T-helper 2 cell treated with Interferon-gamma antibody and Interleukin-4, amounts not matched to agents 5 μg/mL and 100 μg/mL, for 36 hours (primary cell): ENCODE measurements at places on chromosomes 7 and 10.

GRCh38 chr7:104553074-104553473 is 224.7 kb downstream of the LHFPL3 start:
- DNase-seq, result no peak

- DNase-seq, result no peak
Measured at GRCh38 chr10:30675791-30676718, 46.5 kb upstream of the LYZL2 start.

DNA sequence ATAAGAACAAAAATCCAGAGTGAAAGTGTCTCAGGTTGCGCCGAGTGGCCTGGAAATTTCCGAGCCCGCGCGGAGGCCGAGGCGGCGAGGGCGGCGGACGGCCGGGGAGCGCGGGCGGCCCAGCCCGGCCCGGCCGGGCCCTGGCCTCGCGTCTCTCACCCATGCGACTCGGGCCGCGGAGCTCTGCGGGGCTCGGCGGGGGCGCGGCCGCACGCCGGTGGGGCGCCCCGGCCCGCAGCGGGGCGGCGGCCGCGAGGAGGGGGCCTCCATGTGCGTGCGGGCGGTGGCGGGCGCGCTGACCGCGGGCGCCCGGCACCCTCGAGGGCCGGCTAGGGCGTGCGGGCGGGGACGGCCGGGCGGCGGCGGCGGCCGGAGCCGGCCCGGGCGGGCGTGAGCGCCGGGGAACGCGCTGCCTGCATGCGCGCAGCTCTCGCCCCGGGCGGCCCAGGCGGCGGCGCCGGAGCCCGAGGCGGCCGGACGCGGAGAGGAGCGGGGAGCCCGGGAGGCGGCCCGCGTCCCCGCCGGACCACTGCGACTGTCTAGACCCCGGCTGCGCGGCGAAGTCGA is 302 bp upstream of the EN2 start:
- DNase-seq, result no peak

DNA sequence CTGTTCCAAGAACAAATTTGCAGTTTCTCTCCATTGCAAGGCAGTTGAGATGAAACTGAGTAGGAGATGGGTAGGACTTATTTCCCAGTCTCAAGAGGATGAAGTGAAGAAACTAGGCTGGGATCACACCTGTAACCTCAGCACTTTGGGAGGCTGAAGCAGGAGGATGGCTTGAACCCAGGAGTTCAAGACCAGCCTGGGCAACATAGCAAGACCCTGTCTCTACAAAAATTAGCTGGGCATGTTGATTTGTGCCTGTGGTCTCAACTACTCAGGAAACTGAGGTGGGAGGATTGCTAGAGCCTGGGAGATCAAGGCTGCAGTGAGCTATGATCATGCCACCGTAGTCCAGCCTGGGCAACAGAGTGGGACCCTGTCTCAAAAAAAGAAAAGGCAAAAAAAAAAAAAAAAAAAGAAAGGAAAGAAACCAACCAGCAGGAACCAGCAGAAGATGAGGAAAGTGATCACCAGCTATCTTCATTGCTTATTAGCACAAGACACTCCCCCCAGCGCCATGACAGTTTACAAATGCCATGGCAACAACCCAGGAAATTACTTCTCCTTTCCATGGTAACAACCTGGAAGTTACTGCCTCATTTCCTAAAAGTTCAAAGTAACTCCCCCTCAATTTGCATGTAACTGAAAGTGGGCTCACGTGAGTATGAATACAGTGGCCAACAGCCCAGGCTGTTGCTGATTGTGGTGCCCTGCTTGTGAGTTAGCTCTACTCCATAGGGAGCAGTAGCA is 18.3 kb upstream of the ST8SIA6 start:
- no peak for DNase-seq

DNA sequence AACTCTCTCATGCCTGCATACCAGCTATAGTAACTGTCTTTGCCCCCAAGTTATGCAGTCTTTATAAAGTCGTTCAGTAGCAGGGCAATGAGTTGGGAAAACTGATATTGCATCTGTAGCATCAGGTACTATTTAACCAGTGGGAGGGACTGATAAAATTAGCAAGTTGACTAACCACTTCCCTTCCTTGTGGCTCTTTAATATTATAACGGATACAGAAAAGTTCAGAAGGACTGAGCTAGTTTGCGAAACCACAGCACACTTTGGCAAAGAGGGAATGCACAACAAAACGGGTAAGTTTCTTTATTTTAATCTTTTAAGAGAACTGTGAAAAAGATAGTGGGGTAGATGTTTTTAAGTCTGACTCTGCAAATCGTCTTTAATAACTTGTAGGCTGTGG is 205.3 kb upstream of the HDAC9 start:
- no peak for DNase-seq

GRCh38 chr7:101999393-101999792 is 182.0 kb downstream of the CUX1 start:
- DNase-seq, result no peak

DNA sequence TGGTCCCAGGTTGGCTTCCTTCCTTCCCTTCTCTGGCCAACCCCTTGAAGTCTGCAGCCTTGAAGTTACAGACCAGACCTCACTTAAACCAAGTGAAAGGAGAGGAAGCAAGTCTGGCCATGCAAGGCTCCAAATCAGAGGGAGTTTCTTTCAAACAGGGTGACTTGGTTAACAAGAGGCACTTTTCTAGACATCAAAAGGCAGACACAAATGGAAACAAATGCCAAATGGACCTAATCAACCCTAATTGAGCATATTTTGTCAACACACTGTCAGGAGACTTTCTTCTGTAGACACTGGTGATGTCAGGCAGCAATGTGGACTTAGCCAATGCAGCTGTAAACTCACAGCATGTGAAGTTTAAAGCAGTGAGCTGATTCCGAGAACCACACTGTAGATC is 282.7 kb upstream of the FZD8 start:
- DNase-seq, result no peak

- no peak for DNase-seq
Measured at GRCh38 chr10:13234172-13234571, at the start of gene UCMA. Gene UCMA, minus strand, starts transcription at chr10:13234374. Its CDS starts 116 bp downstream, at chr10:13234258.

GRCh38 chr10:43903451-43903850 is 254.8 kb upstream of the ZNF32 start:
- DNase-seq, result no peak

DNA sequence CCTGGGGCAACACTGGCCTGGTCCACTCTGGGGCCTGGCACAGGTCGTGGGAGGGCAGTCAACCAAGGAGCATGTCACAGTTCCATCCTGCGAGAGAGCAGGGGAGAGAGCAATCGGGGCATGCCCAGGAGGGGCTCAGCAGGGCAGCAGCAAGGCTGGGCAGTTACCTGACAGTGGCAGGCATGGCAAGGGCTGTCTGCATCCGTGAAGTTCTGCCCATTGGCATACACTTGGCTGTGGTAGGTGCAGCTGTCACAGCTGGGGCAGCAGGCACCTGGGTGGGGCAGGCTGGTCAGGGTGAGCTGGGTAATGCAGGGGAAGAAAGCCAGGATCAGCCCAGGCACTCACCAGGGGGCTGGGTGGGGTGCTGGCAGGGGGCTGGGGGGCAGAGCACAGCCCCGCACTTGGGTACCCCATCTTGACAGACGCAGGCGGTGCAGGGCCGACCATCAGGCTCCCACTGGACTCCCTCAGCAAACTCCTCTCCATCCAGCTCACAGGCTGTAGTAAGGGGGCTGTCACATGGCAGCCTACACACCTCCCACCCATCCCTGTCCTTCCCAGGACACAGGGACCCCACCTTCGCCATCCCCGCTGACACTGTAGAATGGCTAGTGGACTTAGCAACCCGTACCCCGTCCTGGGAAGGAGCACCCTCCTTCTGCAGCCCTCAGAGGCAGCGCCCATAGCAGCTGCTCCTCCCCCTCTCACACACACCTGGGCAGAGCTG is 17.8 kb downstream of the KCP start:
- no peak for DNase-seq

- no peak for DNase-seq
Measured at GRCh38 chr10:26650406-26650805, 47.1 kb upstream of the PDSS1 start.

- no peak for DNase-seq
Measured at GRCh38 chr7:90180011-90180585, 25.8 kb downstream of the STEAP1 start.

DNA sequence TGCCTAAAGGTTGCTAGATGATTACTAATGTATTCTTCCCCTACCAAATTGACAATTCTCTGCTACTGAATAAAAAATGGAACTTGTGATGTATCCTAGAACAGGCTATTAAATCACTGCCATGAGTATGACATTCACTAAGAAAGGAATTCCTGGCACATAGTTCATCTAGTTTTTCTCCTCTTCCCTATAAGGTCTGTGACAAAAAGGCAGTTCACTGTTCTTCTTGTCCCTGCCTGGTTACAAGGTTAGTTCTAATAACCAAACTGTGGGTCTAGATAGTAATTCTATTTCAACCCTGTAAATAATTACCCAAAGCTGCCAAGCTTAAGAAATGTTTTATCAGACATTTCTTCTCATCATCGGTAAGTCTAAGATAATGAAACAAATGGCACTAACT is 245.6 kb downstream of the BICC1 start:
- DNase-seq, result no peak

DNA sequence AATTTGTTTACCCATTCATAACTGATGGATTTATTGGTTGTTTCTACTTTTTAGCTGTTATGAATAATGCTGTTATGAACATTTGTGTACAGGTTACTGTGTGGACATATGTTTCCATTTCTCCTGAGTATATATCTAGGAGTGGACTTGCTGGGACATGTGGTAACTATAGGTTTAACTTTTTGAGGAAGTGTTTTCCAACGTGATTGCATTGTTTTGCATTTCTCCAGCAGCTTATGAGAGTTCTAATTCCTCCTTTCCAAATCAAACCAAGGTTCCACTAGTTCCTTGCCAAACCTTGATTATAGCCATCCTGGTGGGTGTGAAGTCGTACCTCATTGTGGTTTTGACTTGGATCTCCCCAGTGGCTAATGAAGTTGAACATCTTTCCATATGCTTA is 2.6 kb upstream of the PRF1 start:
- DNase-seq, result no peak

DNA sequence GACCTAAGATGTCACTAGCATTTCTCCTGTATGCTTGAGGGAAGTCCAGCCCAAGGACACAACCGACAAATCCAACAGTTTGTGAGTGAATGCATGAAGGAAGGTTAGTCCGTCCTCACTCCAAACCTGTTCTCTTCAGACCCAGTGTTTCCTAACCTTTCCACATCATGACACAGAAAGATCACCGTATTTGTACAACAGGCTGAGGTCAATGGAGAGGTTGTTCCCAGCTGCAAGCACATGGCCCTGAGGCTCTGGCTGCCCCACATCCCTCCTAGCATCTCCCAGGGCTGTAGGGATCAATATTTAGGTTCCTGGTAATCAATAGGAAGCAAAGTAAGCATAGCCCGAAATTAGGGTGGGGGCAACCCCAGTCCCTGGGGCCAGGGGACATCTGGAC is 227.9 kb downstream of the PLXNA4 start:
- no peak for DNase-seq

- DNase-seq, result peak; percentile 52
Measured at GRCh38 chr10:119250641-119251314, 43.4 kb downstream of the GRK5 start.

- DNase-seq, result no peak
Measured at GRCh38 chr7:118285358-118285757, 60.9 kb downstream of the ANKRD7 start.

DNA sequence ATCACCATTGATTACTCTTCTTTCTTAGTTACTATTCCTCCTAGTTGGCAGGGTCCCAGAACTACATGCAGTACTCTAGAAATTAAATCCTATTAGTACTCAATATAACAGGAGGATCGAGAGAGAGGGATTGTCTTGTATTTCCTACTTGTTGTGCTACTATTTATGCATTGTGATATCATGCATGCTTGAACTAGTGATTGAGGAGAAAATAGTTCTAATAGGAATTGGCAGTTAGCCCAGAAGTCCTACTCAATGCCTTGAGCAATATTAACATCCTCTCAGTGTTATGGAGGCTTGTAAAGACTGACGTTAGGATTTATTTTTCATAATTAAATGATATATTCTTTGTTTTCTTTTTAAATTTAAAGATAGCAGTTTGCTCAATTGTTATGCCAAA is 67.4 kb downstream of the FOXP2 start:
- no peak for DNase-seq

GRCh38 chr10:26367771-26368170 is 70.4 kb upstream of the APBB1IP start:
- DNase-seq, result peak; percentile 14

- no peak for DNase-seq
Measured at GRCh38 chr10:26439406-26440087, 1.4 kb downstream of the APBB1IP start.

- DNase-seq, result no peak
Measured at GRCh38 chr10:85548034-85548433, 818.6 kb downstream of the GRID1 start.

GRCh38 chr7:5360971-5361370 is 62.7 kb downstream of the TNRC18 start:
- DNase-seq, result no peak

- DNase-seq, result no peak
Measured at GRCh38 chr7:91915401-91916050, 25.1 kb upstream of the AKAP9 start.

GRCh38 chr10:117441812-117442443 is 66.7 kb upstream of the PDZD8 start:
- no peak for DNase-seq

DNA sequence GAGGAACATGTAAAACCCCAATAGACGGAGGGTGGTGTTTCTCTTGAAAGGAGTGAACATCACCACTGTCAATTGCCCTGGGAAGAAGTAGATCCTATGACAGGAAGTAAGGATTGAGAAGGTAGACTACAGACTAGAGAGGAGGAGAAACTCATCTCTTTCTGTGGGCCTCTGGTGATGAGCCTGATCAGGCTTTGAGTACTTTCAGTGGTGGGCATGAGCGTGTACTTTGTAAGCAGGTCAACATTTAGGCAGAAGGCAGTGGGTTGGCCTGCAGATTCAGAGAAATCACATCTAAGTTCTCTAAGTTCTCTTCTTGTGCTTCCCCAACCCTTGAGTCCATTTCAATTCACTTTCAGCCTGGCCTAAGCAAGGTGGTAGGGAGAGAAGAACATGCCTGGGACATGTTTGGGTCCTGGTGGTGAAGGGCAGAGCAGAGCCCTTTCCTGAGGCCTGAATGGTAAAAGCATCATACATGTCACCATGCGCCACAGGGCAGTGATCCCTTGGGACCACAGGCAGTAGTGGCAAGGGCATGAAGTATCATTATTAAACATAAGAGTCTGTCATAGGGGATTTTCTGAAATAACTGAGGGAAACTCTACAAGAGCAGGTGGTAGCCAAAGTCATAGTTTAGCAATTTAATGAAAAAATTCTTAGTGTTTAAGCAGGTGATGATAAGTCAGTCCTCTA is 56.4 kb upstream of the ANKRD1 start:
- no peak for DNase-seq

GRCh38 chr7:139488810-139489209 is 5.3 kb upstream of the KLRG2 start:
- DNase-seq, result no peak

GRCh38 chr7:132152131-132152889 is 424.0 kb downstream of the PLXNA4 start:
- no peak for DNase-seq

- no peak for DNase-seq
Measured at GRCh38 chr10:14519785-14520184, 189.1 kb upstream of the FRMD4A start.

DNA sequence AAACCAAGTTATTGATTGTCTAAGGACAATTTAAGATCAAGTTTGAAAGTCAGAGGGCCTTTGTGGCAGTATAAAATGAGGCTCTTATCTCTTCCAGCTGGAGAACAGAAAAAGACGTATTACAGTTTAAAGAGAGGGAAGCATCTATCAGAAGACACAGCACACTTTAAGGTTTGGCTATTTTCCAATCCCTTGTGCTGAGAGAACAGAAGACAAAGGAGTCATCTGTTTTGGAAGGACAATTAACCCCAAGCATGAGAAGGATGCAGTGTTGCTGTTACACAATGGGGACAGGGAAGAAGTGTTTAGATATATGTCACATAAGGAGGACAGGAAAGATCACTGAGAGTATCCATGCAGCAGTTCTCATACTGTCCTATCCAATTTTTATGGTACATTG is 1224.2 kb upstream of the SORCS1 start:
- no peak for DNase-seq
